ENCODE measurements at places on chromosomes 7 and 10. TPM values are rescaled to one million over a fixed set of nuclear protein-coding genes. Genes with fewer than 3 reads are reported as not detected.

DNA sequence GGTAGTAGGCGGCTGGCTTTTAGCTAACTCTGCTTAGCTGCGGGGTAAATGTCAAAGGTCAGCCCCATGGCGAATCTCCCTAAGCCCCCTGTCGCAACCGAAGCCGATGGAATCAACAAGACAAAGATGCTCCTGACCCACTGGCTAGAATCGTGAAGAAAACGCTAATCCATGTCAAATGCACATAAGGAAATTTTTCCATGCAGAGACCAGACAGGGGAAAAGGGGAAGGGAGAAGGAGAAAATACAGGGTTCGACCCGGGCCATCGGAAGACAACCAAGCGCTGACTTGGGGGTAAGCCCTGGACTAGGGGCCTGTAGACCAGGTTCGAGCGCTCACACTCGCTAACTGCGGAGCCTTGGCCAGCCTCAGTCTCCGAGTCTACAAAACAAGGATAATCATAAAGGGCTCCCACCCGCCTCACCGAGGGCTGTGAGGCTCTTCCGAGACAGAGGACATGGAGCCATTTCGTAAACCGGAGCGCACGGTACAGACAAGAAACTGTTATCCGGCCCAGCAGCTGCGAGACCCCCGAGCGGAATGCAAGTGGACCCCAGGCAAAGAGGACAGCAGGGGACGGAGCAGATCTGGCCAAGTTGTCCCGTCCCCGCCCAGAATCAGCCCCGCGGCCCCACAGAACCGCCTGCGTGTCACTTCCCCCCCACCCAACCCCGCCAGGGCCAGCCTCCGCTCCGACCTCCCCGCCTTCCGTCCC is 507 bp downstream of the SAR1A start:
- DNase-seq, result no peak

- DNase-seq, result no peak
Observed at GRCh38 chr10:59873896-59874295, 32.5 kb downstream of the CCDC6 start.

DNA sequence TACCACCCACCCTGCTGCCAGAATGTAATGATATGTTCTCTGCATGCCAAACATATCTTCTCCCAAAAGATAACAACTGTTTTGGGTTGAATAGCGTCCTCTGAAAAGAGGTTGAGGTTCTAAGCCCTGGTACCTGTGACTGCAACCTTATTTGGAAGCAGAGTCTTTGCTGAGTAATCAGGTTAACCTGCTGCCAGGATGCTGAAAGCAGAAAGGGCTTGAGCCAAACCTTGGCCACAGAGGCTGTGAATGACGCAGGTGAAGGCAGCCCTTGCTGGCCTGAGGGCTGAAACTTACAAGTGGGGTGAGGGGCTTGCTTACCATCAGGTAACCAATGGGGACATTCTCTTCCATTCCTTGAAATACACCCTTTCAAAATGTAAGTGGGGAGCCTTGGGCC is 151.8 kb upstream of the RHEB start:
- no peak for DNase-seq

DNA sequence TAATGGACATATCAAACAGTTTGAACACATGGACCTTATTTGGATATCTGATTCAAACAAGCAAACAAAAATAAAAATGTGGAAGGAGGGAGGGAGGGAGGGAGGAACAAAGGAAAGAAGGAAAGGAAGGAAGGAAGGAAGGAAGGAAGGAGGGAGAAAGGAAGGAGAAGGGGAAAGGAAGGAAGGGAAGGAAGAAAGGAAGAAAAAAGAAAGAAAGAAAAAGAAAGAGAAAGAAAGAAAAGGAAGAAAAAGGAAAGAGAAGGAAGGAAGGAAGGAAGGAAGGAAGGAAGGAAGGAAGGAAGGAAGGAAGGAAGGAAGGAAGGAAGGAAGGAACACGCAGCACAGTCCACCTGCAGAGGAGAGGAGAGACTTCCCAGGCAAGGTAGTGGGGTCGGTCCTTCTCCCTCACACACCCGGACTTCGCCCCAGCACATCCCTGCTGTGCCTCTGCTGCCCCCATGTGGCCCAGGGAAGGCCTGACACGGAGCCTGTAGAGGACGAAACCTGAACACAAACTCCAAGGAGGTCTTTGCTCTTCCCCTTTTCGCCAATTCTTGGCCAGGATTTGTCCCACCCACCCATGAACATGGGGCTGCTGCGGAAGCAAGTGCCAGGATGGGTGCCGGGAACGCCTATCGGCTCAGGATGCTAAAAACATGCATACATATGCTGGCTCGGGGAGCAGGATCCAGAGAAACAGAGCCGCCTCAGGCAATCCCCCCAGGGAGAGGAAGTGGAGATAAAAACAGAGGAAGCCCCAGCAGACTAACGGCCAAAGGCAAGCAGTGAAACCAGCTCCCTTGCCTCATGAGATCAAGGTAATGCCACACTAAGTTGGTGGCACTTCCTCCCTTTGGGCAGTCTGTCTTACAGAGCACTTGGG is 52.3 kb upstream of the DGKI start:
- peak; percentile 73 for DNase-seq

DNA sequence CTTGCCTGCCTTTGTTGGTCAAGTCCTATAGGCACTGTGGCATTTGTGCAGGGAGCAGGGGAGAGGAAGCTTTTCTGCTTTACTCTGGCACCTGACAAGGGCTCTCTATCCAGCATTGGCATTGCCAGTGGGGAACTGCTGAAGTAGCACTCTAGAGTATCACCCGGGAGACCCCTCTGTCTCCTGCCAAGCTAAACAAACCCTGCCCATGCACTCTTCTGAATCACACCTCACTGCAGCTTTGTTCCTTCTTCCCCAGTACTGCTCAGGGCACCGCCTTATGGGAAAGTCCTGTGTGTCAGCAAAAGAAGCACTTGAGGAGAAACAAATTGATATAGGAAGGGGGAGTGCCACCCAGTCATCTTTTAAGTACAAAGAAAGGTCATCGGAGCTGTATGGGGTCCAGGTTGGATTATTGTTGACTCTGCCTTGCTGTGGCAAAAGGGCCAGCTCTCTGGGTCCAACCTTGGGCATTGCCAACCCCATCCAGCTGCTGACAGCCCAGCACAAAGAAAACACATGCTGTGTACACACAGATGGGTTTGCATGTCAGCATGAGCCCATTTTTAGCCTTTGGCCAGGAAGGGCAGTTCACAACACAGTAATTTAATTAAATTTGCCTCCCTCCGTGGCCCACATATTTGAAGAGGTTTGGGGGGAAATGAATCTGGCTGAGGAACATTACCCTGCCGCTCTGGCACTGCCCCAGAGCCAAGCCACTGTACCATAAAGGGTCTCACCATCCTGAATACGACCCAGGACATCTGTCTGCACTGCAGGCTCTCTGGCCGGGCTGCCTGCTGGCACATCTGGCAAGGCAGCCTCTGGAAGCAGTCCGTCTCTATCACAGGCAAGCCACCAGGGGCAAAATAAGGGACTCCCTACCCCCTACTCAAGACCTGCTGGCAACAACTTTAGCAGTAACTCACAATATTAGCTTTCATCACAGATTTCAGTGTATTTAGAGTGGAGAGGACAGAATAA is 13.1 kb downstream of the LRRC4 start:
- DNase-seq, result no peak

DNA sequence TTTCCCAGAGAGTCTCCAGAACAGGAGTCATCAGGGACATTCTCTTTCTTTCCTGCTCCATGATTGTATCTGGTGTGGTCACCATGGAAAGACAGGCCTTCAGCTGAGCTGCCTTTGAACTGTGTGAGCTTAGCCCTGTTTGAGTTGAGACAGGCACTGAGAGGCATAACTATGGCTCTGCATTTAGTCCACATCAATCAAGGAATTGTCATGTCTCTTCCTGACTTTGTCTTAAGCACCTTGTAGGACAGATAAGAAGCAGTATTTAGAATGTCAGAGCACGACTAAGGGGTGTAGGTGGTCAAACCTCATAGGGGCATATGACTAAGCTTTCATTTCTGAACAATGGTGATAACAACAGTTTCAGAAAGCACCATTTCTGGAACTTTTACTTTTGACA is 53.5 kb downstream of the EPDR1 start:
- no peak for DNase-seq

DNA sequence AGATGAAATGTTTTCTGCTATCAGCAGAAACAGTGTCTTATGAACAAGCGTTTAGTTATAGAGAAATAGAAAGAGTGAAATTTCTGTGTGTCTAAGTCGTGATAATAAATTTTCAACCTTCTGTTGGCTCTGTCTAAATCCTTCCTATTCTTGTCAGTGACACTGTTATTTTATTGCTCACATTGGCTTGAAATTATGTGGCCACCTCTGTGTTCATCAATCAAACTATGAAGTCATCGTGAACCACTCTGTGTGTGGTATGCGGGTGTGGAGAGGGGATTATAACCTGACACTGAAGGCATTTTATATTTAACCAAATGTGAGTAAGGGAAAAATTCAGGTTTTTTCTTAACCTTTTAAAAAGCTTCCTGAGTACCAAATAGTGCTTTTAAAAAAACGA is 12.3 kb downstream of the AOAH start:
- DNase-seq, result no peak

DNA sequence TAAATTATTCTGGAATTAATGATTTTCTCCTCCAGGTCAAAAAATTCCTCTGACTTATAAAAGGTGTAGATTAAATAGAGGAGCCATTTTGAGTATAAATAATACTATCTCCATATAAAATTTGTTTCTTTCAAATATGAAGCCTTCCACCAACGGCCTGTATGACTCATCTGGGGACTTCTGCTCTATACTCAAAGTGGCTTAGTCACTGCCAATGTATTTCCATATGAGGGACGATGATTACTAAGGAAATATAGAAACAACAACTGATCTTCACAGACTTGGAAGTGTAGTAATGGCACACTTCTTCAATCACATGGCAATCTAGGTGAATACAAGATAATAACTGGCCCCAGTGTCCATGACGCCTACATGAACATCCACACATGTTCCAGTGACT is 335.6 kb upstream of the HGF start:
- DNase-seq, result no peak

Gene GPR15LG
- not detected for total RNA-seq

Gene CASTOR2
- total RNA-seq, result 9.3 TPM
